ENCODE measurements at places on chromosomes 7 and 10.

GRCh38 chr7:149690688-149691446 lies 82.5 kb downstream of the ZNF467 start:
- no peak for DNase-seq

GRCh38 chr7:20183086-20183485 lies 34.1 kb downstream of the MACC1 start:
- no peak for DNase-seq

- no peak for DNase-seq
Measured at GRCh38 chr10:69456880-69457693, 5.8 kb downstream of the TSPAN15 start.

- no peak for DNase-seq
Measured at GRCh38 chr10:100377830-100378229, 30.8 kb downstream of the SCD start.

GRCh38 chr7:101945034-101945758 lies 127.8 kb downstream of the CUX1 start:
- DNase-seq: no peak

DNA sequence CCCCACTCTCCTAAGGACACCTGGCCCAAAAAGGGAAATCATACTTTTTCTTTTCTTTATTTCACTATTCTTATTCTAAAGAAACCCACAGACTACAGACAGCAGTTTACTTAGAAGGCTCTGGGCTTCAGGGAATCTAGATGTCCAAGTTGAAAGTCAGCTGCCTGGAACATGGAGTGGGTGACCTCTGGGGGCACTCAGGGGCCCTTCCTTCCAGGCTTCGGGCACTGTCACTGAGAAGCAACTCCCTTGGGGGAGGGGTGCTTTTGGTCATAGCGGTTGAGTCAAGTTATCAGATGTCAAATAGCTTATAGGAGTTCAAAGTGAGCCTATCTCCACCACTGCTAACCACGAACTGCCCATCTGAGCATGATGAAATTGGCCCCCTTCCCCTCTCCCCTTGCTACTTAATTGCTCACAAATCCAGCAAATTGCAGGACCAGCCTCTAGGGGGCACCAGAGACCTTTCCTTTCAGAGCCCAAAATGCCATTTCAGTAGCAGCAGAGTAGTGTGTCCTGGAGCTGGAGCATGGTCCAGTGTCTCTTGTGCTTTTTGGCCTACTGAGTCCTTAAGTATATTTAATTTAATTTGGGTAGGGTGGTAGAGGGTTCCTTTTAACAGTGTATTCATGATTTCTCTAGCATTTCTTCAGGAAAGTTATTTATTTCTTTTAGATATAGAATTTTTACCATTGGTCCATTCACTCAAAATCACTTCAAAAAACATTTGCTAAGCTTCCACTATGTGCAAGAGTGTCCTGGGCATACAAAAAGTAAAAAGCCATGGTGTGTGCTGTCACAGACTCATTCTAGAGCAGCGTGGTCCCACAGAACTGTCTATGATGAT lies 463.8 kb downstream of the KCNMA1 start:
- peak; percentile 18 for DNase-seq

GRCh38 chr10:77518241-77518909 lies 119.2 kb downstream of the KCNMA1 start:
- DNase-seq: no peak

GRCh38 chr10:120735773-120736371 lies 115.3 kb upstream of the WDR11 start:
- DNase-seq: no peak

DNA sequence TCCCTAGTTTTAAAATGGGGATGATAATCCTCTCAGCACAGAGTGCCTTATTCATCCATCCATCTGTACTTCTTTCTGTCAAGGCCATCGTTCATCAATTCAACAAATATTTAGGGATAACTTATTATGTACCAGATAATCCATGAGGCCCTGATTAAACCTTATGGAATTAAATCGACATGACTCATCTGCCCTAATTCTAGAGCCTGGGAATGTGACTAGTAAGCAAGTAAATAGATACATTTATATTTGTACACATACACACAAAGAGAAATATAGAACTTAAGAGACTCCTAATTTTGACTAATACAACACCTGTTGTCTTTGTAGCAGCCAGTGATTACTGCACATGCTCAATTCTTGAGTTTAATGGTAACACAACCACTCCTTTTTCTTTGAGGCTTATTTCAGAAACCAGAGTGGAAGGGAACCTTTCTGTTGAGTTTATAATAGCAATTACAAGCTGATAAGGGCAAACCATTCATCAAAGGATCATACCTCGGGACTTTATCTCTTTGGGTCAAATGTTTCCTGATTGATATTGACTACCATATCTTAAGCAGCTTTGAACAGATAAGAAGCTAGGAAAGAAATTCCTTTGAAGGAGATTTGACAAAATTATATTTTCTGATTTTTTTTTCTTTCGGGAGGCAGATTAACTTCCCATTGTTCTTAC lies 122.7 kb downstream of the ARID5B start:
- no peak for DNase-seq

DNA sequence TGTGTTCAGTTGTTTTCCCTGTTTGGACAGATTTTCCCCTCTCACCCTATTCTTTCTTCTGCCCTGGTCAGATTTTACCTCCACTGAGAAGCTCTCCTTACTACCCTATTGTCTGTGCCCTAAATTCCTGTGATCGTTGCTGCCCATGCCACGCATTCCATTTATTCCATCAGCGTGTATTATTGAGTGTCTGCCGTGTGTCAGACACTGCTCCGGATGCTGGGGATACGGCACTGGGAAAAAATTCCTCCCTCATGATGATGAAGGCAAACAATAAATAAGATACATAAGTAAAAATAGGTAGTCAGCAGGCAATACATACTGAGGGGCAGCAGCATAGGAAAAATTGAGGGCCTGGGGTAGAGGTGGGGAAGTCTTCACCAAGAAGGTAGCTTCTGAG lies 86.8 kb downstream of the FANK1 start:
- no peak for DNase-seq

GRCh38 chr7:47516386-47516785 lies 65.5 kb downstream of the TNS3 start:
- DNase-seq: no peak

DNA sequence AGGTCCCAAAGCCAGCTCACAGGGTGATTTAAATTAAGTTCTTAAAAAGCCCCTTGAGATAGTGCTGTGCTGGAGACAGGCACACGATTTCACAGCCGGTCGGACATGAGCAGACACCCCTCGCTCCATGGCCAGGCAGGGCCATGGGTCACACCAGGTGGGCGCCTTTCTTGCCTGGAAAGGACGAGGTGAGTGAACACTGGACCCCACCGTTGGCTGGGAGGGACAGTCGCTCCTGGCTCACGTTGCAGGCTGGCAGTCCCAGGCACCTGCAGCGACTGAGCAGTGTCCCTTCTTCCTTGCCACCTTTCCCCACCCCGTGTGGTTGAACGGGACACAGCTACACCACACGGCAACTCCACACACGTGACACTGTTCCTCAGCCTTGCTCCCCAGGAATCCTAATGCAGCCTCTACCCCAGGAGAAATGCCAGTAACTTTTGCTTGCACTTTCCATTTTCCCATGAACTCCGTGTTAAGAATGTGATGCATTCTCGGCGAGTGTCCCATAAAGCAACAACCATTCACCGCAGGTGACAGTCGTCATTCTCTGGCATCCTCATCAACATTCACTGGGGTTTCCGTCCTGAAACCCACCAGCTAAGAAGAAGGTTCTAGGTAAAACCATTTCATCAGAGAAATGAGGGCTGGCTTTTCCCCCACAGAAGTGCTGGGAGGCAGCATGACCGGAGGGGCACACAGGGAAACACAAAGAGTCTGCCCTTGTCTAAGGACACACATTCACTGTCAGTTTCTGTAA lies 217.4 kb downstream of the ZMYND11 start:
- DNase-seq: no peak

Data from effector memory CD4-positive, alpha-beta T cell (primary cell).